ENCODE measurements at places on chromosomes 3 and 15. TPM values are rescaled to one million over a fixed set of nuclear protein-coding genes. Genes with fewer than 3 reads are reported as not detected.

The THAP10 gene
- total RNA-seq = 0.80 TPM

The NR1I2 gene
- not detected for total RNA-seq

The CDV3 gene
- total RNA-seq = 133 TPM

The DENND6A gene
- total RNA-seq = 30.3 TPM

The EHD4 gene
- 4.9 TPM for total RNA-seq
